Right ventricle myocardium superior (tissue), 1 donor: ENCODE measurements at places on chromosomes 4 and X. TPM values are rescaled to one million over a fixed set of nuclear protein-coding genes. Genes with fewer than 3 reads are reported as not detected.
A peak's percentile ranks its signal among the peaks of the same experiment; 100 is the strongest.

TEC gene
- total RNA-seq: 1.7 TPM

DNA sequence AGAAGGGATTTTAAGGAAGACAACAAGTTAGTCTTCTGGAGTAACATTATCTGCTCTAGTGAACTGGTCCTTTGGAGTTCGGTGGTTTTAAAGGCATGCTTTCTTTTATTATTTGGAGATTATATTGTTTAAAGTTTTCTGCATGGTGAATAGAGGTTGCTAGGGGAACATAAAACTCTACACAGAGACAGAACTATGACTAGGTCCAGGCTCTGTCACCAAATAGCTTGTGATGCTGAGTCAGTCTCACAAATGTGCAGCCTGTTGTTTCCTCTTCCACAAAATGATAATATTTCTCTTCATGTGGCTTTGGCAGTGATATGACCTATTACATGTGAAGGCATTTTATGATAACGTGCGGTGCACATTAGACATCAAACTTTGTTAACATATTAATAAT lies 132.6 kb downstream of the PACRGL start:
- no peak for DNase-seq

DNA sequence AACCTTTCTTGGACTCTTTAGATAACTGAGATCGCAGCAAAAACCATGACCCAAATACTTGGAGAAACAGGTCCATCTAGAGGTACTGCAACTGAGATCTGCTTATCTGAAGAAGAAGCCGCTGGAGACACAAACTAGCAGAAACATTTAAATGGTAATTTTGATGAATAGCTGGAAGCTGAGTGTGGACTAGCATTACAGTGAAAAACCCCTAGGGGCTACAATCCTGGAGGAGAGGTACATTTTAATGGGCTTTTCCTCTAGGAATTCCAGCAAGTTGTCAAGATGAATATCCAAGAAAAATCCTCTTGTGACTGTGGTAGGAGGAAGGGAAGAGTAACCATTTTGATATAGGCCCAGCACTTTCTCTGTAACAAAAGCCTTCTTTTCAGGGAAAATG lies 592.5 kb upstream of the GRIA3 start:
- DNase-seq: no peak

TMEM271 gene
- not detected for total RNA-seq

- no peak for DNase-seq
These were observed 35.8 kb downstream of the STOX2 start for GRCh38 chr4:183940864-183941263.

RWDD4 gene
- total RNA-seq: 15.1 TPM

MUC7 gene
- not detected for total RNA-seq

- no peak for DNase-seq
These were observed 10.1 kb downstream of the SEC24D start for GRCh38 chr4:118825799-118826198.

SEC24D gene
- 10.2 TPM for total RNA-seq

RS1 gene
- total RNA-seq: not detected

ASB5 gene
- 2.8 TPM for total RNA-seq

GRCh38 chr4:186726426-186727168 lies 2.9 kb upstream of the FAT1 start:
- peak; percentile 80 for DNase-seq

DNA sequence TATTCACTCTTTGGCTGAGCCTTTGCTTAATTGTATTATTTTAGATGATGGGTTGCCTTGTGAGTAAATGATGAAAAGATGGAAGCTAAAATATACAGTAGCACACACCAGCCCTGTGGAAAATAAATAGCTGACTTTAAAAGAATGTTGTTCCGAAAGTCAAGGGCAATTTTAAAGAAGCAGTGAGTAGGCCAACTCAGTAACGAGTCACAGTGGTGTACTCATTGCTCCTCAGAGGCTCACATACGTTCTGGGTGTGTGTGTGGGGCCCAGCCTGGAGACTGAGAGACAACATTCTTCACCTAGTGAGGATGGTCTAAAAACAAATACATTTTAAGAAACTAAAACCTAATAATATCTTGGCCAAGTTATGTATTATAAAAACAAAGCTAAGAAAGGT lies 640.3 kb downstream of the TRIML1 start:
- DNase-seq: no peak

GRCh38 chr4:150131581-150132228 lies 53.5 kb downstream of the DCLK2 start:
- no peak for DNase-seq

G3BP2 gene
- total RNA-seq: 69.2 TPM
